HAP-1 (cell line): ENCODE measurements at places on chromosomes 12 and 14.

- DNase-seq, result no peak
These were observed 23.0 kb downstream of the SH2B3 start for GRCh38 chr12:111428728-111429175.

- DNase-seq, result no peak
These were observed 157.6 kb upstream of the PDE3A start for GRCh38 chr12:20210621-20211215.

DNA sequence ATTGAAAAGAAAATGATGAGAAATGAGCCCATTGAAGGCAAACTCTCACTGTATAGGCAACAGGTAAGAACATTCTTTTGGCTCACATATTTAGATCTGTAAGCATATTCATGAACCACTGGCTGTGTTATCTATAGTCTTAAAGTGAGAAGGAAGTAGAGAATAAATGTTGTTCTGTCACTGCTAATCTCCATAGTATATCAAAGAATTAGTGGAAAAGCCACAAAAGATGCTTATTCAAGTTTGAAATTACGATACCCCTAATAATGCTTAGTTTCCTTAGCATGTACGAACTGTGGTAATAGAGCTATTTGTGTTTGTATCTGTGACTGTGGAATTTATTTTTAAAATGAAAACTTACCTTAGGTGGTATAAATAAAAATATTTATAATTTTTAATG lies 22.8 kb downstream of the IFT81 start:
- DNase-seq, result no peak

GRCh38 chr12:34386621-34387255 lies 364.4 kb downstream of the ALG10 start:
- DNase-seq, result no peak

DNA sequence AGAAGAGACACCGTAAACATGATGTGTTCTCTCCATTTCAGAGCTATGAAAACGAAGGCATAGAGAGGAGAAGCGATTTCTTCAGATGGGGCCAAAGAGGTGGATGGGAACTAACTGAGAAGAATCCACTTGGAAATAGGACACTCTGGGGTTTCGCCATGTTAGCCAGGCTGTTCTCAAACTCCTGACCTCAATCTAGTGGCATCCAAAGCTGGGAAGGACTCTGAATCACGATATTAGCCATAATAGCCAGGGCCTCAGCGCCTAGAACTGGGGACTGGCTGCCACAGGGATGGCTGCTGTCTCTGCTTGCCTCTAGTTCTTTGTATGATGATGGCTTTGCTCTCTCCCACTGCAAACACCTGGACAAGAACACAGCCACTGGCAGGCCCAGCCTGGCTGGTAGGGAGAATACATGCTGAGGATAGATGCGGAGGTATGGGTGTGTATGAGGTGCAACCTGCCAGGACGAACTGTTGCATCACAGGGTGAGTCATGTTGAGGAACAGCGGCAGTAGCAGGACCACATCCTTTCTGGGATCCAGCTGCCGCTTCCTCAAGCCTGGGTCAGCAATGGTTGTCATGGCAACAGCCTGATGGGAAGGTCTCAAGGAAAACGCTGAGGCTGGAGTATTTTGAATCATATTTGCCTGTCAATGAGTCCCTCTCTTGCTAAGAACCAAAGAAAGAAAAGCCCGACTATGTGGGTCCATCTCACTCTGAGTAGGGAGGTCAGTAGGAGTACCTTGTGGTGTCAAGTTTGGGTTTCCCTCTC lies 31.1 kb downstream of the CCDC177 start:
- peak; percentile 15 for DNase-seq

GRCh38 chr12:107318556-107318805 lies 225.1 kb upstream of the CRY1 start:
- DNase-seq, result no peak

DNA sequence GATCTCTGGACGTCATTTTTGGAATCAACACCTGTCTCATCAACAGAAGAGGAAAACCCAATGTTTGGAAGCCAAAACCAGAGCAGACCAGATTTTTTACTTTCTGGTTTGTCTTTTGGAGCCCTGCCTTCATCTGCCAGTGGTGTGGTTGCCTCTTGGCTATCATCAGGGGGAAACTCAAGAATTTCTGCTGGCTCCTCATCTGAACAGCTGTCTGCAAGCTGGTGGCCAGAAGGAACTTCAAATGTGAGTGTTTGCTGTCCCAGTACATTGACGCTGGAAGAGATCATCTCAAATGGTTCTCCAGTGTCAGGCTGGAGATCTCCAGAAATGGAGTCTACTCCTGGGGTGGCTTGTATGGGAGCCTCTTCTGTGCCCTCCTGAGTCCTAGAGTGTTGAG lies 13.8 kb downstream of the PLD4 start:
- DNase-seq, result no peak

GRCh38 chr12:64500394-64500793 lies 48.5 kb downstream of the TBK1 start:
- no peak for DNase-seq

DNA sequence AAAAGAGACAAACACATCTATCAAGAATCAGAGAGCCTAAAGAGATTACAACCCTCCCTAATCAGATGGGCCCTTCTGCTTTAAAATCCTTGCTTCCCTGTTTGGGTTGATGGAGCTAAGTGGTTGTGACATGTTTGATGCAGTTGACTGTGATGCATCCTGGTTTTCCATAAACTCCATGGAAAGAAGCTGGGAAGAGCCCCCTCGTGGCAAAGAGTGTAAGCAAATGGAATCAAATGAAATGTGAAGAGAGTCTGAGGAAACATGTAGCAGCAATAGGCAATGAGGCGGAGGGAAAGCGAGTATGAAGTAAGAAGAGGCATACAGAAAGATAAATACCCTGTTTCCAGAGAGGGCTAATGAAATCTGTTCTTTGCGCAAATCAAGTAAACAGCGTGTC lies 70.4 kb upstream of the SLCO1C1 start:
- DNase-seq, result peak; percentile 29

- no peak for DNase-seq
These were observed 33.0 kb downstream of the CDKL1 start for GRCh38 chr14:50363714-50364111.

DNA sequence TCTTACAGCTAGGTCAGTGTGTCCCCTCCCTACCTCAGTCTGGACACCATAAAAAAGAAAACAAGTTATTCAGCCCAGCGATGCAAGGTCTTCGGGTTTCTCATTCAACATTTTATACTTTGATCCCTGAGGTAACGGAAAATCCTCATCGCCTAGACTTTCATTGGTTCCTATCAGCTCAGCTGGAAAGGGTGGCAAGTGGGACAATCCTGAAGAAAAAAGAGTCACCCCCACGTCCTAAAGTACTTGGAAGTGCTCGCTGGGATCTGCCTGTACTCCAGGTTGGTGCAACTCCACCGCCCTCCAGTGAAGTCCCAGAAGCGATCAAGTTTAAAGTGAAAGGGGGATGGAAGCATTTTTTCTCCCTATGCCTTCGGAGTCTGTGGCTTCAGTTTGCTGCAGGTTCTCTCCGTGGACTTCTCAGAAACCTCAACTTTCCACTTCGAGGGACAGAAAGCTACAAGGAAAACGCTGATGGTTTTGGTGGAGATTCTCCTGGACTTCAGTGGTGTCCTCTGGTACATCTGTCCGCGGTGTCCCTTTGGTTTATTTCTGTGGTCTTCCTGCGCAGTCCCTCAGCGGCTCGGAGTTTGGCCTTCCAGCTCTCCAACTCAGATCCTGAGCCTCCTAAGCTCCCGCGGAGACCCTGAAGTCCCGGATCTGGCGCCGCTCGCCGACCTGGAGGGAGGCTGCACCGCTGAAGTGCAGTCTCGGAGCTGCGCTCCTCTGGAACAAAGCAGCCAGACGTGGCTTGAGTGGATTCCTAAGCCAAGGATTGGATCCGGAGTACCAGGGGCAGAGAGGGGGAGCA lies 1.8 kb upstream of the LRFN5 start:
- DNase-seq, result peak; percentile 80

DNA sequence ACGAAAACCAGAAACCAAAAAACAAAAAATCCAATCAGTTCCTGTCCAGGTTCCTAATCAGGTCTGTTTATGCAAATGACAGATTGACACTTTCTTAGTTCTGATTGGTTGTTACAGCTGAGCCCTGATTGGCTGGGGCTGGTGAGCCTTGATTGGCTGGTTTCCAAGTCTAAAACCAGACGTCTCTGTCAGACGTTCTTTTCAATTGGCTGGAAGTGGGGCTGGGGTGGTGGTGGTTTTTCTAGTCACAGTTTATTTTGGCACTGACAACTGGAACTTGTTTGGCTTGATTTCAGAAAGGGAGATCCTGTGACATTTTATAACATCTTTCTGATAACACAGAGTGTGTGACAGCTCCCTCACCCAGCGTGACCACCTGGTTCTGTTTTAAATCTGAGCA lies 36.1 kb upstream of the PRICKLE1 start:
- DNase-seq, result no peak

GRCh38 chr14:23640524-23641141 lies 4.5 kb downstream of the DHRS2 start:
- no peak for DNase-seq

- peak; percentile 13 for DNase-seq
These were observed 14.2 kb downstream of the HEBP1 start for GRCh38 chr12:12985817-12986408.

DNA sequence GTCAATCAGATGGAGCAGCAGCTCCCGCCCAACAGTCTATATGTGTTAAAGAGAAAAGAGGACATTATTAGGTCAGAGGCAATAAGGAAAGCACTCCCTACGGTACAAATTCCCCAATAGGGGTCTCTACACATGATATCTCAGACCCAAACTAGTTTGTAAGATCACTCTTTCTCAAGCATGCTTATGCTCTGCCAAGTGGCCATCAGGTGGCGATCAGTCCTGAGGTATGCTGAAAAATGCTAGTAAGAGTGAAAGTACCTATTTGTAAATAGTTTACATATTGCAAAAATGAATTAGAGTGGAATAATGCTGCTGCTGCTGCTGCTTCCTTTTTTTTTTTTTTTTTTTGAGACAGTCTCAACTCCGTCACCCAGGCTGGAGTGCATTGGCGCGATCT lies 61.0 kb downstream of the CPM start:
- DNase-seq, result peak; percentile 23

DNA sequence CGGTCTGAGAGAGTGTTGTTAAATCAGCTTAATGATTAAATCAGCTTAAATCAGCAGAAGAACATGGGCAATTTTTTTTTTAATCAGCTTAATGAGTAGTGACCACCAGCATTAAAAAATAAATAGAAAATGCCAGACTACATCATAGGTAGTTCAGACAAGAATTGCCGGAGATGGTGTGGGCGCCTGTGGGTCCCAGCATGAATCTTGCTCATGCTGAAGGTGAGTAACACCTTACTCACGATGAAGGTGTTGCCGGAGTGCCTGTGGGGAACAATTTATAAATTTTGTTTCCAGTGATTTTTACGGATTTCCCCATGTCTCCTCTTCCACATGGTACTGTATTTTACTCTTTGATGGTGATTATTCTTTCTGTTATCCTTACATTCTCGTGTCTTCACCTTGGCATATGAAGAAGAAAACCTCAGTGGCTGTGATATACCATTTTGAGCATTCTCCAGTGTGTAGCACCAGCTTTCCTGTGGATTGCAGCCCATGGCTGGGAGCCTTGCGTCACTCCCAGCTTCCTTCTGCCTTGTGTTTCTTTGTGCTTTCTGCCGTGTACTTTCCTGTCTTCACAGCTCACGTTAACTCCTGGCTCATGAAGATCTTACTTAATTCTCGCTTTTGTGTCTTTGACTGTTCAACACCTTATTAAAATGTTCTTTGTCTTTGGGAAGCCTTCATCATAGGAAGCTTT lies 4.7 kb downstream of the TDRD9 start:
- DNase-seq, result no peak

- DNase-seq, result no peak
These were observed 1.3 kb downstream of the DDX51 start for GRCh38 chr12:132142679-132143335.

DNA sequence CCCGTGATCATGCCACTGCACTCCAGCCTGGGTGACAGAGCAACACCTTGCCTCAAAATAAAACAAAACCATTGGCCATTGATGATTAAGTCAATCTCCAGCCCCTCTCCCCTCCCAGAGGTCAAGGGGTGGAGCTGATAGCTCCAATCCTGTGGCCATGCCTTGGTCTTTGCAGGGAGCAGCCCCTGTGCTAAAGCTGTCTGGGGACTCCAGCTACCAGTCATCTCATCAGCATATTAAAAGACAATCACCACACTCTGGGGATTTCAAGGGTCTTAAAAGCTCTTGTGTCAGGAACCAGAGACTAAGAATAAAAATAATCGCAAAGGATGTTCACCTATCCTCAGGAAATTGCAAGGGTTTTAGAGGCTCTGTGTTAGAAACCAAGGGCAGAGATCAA lies 30.6 kb downstream of the HCAR2 start:
- DNase-seq, result peak; percentile 46

- no peak for DNase-seq
These were observed 26.4 kb downstream of the DDHD1 start for GRCh38 chr14:53126731-53127130.

- DNase-seq, result no peak
These were observed 32.9 kb upstream of the ADGRD1 start for GRCh38 chr12:130920723-130921381.

DNA sequence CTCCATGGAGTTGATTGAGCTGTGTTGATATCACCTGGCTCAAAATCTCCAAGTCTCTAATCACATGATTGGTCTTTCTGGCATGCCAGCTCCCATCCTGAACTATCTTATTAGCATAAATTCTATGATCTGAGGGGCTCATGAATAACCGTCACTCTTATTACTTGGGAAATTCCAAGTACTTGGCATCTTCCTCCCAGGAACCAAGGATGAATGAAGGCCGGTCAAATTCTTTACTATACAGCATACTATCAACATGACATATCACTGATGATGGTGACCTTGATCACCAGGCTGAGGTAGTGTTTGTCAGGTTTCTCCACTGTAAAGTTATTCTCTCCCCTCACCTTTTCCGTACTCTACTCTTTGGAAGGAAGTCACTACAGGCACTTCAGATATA lies 16.4 kb upstream of the NUBPL start:
- no peak for DNase-seq

DNA sequence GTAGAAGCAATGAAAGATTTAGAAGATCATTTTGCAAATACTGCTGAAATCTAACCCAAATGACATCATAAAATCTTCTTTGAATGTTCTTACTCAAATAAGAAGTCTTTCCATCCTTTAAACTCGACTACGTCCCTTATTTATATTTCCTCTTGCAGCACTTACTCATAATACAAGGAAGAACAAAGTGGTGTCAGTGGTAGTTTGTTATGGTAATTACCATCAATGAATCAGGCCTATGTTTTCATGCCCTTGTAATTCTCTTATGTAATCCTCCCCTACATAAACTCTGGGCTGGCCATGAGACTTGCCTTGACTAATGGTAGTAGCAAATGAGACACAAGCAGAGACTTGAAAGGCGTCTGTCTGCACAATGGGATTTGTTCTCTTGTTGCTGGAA lies 17.0 kb downstream of the EEA1 start:
- DNase-seq, result no peak

GRCh38 chr14:29926701-29927375 lies 809 bp downstream of the PRKD1 start:
- DNase-seq, result peak; percentile 28

DNA sequence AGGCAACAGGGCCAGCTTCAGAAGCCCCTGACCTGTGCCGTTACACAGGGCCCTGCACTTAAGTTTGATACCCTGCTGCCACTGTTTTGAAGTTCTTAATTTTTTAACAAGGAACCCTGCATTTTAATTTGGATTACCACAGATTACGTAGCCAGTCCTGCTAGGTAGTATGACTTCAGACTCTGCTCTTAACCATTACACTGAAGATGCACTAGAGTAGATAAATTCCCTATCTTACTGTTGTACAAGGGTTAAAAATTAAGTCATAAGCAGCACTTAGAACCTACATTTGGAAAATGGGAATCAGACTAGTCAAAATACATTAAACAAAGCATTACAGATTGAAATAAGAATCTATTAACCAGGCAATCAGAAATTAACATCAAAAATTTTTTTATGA lies 2.3 kb downstream of the GNPNAT1 start:
- no peak for DNase-seq
